Retina (tissue), 1 donor: ENCODE measurements at places on chromosomes 11 and 22.

- DNase-seq, result no peak
Observed at GRCh38 chr11:2844116-2844842, 41.3 kb downstream of the CDKN1C start.

DNA sequence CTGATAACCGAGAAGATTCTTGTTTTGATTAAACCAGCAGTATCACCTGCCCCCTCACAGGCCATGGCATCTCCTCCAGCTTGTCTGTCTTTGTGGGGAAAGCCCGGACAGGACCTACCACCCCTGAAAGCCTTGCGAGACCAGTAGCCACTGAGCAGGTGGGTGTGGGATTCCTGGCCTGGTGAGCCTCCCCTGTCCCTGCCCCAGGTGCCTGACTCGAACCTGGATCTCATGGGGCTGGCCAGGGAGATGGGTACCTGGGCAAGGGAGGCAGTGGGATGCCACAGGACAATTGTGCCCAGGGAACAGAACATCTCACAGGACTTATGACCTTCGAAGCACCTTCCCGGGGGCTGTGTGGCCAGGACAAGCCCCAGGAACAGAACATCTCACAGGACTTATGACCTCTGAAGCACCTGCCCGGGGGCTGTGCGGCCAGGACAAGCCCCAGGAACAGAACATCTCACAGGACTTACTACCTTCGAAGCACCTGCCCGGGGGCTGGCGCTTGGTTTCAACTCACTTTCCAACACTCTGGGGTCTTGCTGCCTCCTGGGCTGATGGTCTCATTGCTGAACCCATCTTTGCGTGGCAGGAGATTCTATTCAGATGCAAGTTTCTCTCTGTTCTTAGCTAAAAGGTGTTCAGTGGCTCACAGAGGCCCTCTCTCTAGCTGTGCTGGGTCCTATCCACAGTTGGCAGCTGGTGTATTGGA is 854.5 kb downstream of the BRD1 start:
- no peak for DNase-seq

DNA sequence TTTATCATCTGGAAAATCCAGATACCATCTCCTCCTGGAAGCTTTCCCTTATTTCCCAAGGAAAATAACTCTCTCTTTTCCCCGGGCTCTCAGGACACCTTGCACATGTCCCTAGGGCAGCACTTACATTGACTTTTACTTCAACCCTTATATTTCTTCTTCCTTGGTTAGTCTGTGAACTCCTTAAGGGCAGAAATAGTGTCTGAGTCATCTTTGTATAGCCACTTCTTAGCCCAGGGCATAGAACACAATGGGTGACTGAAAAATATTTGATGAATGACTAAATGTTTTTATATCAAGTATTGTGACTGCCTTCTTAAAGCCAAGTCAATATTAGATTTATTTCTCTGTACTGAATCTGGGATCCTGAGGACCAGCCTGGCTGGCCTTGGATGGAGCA is 45.4 kb upstream of the MYOD1 start:
- DNase-seq, result no peak

DNA sequence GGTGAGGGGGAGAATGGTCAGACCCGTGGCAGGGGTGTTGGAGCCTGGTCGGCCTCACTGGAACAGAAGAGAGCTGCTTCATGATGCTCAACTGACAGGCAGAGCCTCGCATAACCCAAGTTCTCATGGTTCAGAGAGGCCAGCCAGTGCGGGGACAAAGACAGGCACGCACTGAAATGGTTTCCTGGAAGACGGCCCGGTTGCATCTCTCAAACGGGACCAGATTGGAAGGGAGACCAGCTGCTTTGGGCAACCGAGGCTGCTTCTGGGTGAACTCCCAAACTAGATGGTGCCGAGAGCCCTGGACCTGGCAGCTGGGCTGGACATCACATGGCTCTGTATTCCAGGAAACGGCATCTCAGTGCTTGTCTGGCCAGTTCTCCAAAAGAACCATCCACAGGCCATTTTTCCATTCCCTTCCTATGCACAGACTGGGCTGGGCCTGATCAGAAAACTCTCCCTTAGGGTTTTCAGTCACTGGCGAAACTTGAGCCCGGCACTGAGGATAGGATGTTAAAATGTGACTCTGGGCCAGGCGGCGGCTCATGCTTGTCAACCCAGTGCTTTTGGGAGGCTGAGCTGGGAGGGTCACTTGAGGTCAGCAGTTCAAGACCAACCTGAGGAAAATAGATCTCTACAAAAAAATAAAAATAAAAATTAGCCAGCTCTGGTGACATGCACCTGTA is 80.1 kb upstream of the PRODH start:
- no peak for DNase-seq

- DNase-seq, result peak; percentile 74
Observed at GRCh38 chr11:128776424-128777284, 82.8 kb downstream of the FLI1 start.

DNA sequence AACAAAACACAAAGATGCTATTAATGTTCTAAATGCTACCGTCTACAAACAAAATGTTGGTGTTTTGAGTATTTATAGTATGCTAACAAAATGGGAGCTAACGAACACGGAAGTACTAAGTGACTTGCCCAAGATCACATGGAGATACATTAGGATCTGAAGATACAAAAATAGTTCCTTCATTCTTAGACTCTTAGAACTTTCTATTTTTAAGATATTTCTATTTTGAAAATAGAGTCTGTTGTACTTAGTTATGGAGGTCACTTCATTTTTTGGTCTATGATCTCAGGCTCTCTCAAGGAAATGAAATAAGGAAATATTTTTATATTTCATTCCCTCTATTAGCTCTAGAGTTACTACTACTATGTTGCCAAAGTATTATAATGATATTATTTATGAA is 64.2 kb downstream of the APOL5 start:
- DNase-seq, result no peak

DNA sequence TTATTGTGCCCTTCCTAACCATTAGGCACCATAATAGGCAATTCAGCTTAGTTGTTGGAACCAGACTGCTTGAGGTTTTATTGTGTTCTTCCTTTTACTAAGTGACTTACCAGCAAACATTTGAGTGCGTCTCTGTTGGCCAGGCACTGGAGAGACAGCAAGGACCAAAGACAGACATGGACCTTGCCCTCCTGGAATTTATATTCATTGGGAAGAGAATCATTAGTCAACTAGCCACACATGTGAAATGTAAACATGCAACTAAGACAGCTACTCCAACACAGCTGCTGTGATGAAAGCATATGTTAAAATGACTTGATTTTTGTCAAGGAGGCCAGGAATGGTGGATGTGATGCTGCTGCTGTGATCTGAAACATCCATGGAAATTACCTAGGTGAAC is 106.4 kb downstream of the TRAF6 start:
- no peak for DNase-seq

DNA sequence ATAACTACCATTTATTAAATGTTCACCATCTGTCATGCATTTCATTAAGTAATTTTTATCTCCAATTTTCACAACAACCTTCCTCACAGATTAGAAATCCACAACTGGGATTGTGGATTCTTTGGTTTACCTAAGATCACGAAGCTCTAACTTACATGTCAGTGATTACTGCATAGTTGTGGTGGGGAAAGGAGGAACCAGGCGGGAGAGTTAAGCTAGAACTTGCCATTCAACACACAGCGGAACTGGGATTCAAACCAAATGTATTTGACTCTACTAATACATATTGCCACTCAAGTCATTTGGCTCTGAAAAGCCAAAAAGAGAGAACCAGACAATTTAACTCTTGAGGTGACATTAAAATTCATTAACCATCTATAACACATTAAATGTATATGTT is 10.4 kb upstream of the LAYN start:
- no peak for DNase-seq

- DNase-seq, result no peak
Observed at GRCh38 chr22:24985826-24986214, 33.3 kb downstream of the KIAA1671 start.

GRCh38 chr11:126293726-126294125 is 10.1 kb upstream of the DCPS start:
- no peak for DNase-seq

- no peak for DNase-seq
Observed at GRCh38 chr11:134278356-134278755, 2.2 kb downstream of the GLB1L3 start.

DNA sequence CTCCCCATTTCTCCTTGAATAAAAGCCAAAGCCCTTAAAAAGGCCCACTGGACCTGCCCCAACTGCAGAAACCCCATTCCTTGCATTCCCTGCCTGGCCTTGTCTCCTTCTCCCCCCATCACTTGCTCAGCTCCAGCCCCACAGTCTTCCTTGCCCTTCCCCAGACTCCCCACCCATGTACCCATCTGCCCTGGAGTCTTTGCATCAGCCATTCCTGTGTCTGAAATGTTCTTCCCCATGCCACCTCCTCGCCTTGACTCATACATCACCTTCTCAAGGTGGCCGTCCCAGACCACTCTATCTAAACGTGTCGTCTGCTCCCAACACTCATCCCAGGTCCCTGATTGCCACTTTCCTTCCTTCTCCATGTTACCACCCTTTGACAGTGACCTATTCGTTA is 77.4 kb upstream of the SHANK2 start:
- DNase-seq, result no peak

GRCh38 chr22:43561415-43562178 is 149.8 kb downstream of the MPPED1 start:
- DNase-seq, result peak; percentile 39

DNA sequence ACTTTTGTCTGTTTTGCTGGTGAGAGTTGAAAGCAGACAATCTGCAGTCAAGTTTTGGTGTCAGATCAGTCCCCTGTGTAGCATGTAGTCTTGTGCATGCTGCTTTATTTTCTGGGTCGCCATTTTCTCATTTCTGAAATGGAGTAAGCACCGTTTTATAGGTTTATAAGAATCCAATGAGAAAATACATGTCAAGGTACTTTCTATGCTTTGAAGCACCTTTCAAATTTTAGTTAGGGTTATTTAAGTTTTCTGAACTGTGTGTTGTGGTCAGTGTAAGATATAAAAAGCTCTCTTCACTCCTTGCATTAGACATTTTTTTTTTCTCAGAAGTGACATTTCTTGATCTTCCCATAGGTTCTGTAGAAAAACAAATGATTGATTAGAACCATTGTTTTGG is 283.2 kb downstream of the ETS1 start:
- DNase-seq, result no peak

DNA sequence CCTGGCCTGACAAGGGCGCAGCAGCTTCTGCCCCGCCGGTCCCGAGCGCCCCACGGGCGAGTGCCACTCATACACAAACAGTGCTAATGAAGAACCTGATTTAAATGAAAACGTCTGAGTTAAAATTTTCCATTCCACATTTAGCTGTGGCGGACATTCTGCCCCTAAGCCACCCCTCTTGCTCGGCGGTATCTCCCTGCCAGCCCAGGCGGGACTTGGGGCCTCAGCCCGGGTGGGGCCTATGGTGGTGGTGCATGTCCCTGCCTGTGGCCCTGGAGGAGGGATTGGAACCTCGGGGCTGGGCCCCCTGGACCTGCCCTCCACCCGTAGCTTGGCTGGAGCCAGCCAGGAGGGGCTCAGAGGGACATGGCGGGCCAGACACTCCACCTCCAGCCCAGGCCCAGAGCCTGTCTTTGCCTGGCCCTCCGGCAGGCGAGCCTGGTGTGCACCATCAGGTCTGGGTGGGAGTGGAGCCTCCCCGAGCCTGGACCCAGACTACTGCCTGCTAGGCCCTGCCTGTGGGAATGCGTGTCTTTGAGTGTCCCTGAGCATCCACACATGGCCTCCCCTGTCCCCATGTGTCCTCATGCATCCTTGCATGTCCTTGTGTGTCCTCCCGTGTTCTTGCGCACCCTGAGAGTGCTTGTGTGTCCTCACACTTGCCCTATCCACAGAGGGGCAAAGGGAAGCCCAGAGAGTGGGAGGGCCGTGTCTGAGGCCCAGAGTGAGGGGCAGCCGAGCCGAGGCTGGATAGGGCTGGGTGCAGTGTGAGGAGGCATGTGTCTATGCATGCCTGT is 4.4 kb downstream of the ZDHHC8 start:
- no peak for DNase-seq

DNA sequence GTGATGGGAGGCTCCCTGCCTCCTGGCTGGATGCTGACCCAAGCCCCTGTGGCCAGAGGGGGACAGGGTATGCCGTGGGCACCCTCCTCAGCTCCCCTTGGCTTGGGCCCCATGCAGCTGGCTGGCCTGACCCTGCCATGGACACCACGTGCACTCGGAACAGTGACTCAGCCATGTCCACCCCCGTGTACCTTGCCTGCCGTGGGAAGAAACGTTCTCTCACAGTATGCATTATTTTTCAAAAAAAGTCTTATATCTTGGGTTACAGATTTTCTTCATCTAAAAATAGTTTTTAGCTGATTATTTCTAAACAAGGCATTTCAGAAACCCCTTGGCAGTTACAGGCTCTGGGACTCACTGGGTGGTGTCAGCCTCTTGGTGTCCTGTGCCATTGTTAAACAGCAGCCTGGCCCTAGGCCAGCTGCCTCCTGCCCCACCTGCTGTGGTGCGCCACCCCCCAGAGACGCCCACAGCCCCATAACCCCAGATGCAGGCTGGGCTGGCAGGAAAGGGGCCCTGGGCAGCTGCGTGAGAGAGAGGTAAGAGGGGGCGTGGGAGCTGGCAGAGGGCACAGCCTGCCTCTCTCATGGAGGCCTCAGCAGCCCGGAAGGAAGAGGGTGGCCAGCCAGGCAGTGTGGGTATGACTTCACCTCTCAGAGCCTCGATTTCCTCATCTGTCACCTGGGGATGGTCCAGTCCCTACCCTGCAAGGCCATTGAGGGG is 99.8 kb downstream of the MORC2 start:
- no peak for DNase-seq

DNA sequence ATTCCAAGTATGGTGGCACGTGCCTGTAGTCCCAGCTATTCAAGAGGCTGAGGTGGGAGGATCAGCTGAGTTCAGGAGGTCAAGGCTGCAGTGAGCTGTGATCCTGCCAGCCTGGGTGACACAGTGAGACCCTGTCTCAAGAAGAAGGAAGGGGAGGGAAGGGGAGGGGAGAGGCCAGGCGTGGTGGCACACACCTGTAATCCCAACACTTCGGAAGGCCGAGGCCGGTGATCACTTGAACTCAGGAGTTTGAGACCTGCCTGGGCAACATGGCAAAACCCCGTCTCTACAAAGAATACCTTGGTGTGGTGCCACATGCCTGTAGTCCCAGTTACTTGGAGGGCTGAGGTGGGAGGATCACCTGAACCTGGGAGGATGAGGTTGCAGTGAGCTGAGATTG is 145.7 kb downstream of the SHANK2 start:
- no peak for DNase-seq

DNA sequence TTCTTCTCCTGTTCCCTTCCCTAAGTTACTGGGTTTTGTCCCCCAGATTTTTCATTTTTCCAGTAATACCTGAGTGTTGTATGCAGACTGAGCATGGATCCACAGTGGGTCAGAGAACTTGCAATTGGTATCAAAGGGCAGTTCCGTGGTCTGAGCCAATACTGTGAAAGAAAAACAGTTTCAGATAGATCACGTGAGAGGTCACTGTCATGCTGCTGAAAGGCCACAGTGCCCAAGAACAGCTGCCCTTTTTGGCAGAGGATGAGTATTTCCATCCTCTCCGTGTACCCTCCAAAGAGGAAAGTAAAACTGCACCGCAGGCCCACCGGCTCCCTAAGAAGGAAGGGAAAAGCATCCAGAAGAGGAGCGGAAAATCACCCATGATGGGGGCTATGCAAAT is 73.0 kb upstream of the TBCEL start:
- no peak for DNase-seq

DNA sequence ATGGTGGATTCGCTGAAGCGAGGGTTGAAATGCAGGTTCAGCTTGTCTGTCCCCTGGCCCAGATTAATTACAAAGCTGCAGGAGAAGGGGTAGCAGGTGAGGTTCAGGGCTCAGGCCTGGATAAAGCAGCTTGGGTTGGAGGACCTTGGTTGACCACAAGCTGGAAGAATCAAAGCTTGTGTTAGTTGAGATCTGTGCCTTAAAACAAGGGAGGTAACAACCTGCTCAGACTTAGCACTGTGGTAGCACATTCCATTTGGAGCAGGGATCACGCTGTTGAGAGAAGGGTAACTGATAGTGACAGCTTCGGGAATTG is 9.3 kb downstream of the LGALS2 start:
- DNase-seq, result no peak
